ENCODE measurements at places on chromosomes 5 and 9. TPM values are rescaled to one million over a fixed set of nuclear protein-coding genes. Genes with fewer than 3 reads are reported as not detected.

PTGES2 gene
- total RNA-seq, result 34.9 TPM

AUH gene
- total RNA-seq, result 9.7 TPM

CEL gene
- 0.17 TPM for total RNA-seq

CDC20B gene
- not detected for total RNA-seq

GRCh38 chr9:93907551-93908199 lies 47.5 kb downstream of the BARX1 start:
- no peak for DNase-seq

- no peak for DNase-seq
These were observed 315.7 kb downstream of the MAT2B start for GRCh38 chr5:163821142-163821541.

DNA sequence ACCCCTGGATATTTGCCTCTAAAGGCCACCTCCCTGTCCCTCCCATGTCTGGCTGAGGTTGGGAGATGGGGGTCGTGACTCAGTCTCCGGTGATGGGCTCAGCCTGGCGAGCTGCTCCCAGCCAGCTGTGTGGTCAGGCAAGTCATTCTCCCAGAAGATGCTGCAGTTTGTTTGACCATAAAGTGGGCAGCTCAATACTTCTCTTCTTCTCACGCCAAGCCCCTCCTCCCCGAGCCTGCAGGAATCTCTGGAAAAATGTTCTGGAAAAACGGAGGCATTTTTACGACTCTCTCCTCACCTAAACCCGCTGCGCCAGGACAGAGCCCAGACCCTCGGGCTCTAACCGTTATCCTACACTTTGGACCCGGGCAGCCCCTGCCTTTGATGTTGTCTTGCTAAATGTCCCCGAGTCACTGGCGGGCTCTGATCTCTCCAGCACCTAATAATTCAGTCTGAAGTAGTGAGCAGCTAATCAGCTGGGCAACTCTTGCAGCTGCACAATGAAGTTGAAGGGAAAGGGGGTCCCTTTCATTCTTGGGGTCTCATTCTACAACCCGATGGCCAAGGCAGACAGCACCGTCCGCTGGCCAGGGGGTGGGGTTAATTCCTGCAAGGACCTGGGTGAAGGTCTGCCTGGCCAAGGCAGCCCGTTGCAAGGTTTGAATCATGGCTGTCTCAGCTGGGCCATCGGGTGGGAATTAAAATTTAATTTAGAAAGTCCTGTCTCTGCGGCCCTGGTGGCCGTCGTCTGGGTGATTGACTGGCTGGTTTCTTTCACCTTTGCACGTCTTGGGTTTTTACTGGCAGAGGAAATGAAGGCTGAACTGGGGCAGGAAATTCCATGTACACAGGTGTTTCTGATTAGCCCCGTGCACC lies 12.3 kb downstream of the DCANP1 start:
- DNase-seq, result no peak

- DNase-seq, result no peak
These were observed 1.4 kb upstream of the ERGIC1 start for GRCh38 chr5:172832383-172833315.

- DNase-seq, result no peak
These were observed 124.0 kb upstream of the BOD1 start for GRCh38 chr5:173740400-173740799.

- DNase-seq, result no peak
These were observed 178.0 kb downstream of the YIPF5 start for GRCh38 chr5:143992496-143992895.

DNA sequence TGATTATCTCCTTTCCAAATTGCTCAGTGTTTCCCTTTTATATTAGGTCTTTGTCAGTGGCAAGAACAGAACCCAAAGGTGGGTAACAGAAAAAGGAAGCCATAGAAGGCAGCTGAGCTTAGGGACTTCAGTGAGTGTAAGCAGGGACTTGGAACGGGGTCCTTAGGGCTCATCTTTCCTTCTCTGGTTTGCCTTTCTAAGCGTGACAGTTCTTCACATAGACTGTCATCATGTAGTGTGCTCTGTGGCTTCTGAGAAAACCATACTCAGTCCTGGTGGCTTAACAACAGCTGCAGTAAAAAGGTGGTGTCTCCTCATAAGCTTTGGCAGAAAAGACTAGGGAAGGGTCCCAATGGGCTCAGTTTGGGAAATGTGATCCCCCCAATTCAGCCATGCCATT lies 108.8 kb downstream of the SLC12A2 start:
- DNase-seq, result no peak

GRCh38 chr9:130117816-130118632 lies 54.2 kb upstream of the NCS1 start:
- DNase-seq, result peak; percentile 87

DNA sequence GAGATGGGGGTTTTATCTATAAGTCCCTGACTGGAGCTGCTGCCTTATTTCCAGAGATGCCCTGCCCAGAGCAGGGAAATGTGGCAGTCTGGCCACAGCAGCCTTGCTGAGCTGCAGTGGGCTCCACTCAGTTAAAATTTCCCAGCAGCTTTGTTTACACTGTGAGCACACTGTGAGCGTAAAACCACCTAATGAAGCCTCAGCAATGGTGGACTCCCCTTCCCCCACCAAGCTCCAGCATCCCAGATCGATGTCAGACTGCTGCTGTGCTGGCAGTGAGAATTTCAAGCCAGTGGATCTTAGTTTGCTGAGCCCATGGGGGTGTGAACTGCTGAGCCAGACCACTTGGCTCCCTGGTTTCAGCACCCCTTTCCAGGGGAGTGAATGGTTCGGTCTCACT lies 208.7 kb upstream of the RAI14 start:
- no peak for DNase-seq

DNA sequence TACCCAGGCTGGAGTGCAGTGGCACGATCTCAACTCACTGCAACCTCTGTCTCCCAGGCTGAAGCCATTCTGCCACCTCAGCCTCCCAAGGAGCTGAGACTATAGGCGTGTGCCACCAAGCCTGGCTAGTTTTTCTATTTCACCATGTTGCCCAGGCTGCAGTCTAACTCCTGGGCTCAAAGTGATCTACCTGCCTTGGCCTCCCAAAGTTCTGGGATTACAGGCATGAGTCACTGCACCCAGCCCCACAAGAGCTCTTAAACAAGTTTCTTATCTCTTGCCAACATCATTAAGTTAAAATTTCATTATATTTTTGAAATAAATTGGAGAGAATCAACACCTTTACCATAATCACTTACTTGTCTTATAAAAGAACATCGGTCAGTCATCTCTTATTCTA lies 280.3 kb downstream of the ARHGEF28 start:
- peak; percentile 22 for DNase-seq

DNA sequence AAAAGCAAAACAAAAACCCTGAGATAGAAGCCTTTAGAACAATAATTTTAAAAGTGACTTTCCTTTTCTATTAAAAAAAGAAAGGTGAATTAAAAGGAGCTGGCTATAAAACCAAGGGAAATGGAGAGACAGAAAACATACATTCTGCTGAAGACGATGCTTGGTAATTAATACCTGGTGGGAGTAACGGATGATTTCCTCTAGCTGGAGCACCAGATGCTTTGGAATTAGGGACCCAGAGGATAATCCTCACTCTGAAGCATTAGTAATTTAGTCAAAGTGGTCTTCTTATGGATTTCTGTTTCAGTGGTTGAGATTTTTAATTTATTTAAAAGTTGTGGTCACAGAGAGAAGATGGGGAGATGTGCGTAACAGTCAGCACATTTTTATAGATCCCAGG lies 982.5 kb downstream of the TLE4 start:
- no peak for DNase-seq

DNA sequence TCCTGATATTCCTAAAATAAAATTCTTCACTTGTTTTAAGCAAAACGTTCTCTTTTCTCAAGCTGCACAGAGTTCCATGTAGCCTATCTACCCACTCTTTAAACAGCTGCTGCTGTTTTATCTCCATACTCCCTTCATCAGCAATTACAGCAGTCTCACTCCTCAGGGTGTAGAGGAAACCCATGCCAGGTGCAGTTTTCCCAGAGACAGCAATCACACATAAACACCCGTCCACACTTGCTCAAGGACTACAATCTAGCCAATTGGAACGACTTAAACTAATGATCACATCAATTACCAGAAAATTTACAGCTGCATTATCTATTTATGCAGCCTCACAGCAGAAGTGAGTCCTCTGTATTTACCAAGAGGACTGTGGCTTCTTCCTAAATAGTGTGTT lies 141.7 kb downstream of the HTR1A start:
- no peak for DNase-seq

- DNase-seq, result no peak
These were observed 9.3 kb upstream of the FGF18 start for GRCh38 chr5:171410181-171410580.

- DNase-seq, result peak; percentile 96
These were observed 71.0 kb upstream of the TARS1 start for GRCh38 chr5:33369485-33370465.

GRCh38 chr5:112253478-112254250 lies 165.4 kb downstream of the EPB41L4A start:
- DNase-seq, result peak; percentile 12

DNA sequence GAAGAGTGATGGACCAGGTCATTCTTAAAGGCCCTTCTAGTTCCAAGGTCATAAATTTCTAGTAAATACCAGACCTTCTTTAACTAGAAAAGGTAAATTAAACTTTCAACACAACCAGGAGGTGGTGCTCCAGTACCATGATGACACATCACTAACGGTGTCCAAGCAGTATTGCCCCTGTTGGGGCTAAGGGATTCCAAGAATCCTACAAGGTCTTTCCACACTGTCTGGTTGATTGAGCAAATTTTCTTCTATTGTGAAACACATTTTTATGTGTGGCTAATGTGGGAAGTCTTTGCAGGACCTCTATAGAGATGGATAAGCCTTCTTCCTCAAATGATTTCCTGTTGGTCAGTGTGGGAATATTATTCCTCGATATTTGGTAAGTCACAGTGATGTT lies 459.6 kb upstream of the PAPPA start:
- peak; percentile 89 for DNase-seq

DNA sequence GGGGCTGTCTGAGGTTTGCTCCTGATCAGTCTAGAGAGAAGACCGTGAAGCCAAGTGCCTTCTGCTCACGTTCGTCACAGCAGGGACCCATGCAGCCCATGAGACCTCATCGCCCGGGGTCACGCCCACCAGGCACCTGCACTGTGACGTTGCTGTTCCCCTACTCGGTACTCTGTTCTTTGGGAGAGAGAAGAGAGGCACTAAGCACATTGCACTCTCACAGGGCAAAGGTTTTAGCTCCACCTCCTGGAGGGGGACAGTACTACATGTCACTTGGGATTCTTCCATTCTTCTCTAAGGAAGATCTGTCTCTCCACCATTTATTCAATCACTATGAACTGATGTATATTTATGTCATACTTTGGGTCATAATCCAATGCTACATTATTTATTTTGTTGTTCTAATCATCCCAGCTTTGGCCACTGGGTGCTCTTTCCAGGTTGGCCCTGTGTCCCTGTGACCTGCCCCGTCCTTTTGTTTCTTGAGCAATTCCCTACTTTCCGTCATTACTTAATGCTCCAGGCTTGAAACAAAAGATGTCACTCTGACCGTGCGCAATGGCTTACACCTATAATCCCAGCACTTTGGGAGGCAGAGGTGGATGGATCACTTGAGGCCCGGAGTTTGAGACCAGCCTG lies 31.4 kb upstream of the BRD3 start:
- DNase-seq, result peak; percentile 44

DNA sequence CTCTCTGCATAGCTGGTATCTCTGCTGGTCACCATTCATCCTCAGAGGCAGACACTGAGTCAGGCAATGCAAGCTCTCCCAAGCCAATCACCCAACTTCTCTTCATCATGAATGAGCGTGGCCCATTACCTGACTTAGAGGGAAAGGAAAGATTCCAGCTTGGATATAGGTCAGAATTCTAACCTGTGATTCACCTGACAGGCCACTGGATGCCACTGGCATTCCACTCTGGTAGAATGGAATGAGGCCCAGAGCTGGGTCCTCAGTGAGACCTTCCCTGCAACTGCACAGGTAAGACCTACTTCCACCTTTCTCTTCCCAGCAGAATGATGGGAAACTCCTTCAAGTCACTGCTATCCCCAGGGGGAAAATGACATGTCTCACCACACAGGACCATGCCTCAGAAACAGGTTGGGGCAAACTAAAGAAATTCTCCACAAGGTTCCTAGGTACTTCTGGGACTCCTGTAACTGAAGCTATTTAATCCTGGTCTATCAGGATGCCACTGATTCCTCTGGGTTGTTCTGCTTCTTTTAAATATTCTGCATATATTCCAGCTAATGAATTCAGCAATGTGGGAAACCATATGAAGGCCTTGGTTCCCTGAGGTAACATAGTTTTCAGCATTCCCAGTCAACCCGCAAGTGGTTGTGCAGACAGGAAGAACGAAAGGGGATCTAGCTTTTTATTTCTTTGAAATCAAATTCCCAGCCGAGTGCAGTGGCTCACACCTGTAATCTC lies 62.0 kb downstream of the SUSD1 start:
- DNase-seq, result peak; percentile 85

- DNase-seq, result no peak
These were observed 211.3 kb downstream of the DCP2 start for GRCh38 chr5:113187906-113188305.

GRCh38 chr5:146880966-146881365 lies 2.4 kb upstream of the PPP2R2B start:
- DNase-seq, result no peak

GRCh38 chr9:24045150-24045549 lies 219.1 kb upstream of the ELAVL2 start:
- peak; percentile 7 for DNase-seq

- peak; percentile 18 for DNase-seq
These were observed 143.5 kb downstream of the CARTPT start for GRCh38 chr5:71862507-71863060.

- peak; percentile 2 for DNase-seq
These were observed 36.0 kb upstream of the FBN2 start for GRCh38 chr5:128574041-128574440.

DNA sequence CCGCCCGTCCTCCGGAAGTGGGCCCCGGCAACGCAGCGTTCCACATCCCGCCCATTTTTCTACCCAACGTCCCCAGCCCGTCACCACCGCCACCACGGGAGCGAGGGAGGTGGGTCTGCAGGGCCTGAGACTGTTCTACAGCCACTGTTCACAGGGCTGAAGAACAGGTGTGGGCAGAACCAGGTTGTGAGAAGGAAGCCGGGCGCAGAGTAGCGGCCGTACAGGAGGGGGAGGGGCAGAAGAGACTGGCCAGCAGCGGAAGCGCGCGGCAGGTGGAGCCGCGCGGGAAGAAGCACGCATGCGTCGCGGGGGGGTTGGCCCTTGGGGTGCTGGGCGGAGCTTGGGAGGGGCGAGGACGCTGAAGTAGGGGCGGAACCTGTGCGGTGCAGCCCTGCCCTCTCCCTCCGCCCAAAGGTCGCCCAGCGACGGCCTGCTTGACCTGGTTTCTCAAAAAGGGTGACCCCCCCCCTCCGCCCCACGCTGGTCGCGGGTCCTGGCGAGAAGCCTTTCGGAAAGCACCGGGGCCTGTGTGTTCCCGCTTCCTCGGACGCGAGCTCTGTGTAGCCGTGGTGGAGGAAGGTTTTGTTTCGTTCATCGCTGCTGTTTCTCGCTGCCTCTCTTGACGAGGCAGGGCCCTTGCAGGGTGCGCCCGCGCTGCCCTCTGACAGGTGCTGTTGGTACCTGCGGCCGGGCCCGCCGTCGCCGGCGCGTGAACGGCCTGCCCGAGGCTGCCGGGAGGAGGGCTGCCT lies 7.8 kb upstream of the MGAT1 start:
- DNase-seq, result peak; percentile 89

Data from M059J (cell line).